ENCODE measurements at places on chromosomes 4 and X.

DNA sequence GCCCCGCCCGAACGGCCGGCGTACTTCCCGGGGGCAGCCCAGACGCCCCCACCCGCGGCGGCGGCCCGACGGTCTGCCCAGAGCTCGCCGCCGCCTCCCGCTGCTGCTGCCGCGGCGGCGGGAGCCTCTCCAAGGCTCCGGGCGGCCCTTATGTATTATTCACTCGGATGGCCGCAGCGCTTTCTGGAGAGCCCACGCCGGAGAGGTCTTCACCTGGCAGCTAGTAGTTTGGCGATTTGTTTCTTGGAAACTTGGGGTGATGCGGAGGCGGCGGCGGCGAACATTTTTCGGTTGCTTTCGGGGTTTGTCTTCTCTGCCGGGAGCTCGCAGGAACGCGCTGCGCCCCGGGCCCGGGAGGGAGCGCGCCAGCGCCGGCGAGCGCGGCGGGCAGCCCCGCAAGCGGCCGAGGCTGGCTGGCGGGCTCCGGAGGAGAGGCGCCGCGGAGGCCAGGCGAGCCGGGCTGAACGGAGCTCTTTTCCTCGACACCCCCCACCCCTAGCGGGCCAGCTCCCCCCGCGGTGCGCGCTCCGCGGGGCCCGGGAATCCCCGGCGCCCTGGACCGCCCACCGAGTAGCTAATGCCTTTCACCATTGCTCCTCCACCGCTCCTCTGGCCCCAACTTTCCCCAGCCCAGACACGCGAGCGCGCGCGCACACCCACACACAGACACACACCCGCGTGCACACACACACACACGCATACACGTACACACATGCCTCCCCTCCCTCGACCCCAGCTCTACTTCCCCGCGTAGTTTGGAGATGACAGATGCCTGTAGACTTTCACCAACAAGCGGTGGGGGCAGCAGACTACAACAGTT lies 113.5 kb downstream of the DHX15 start:
- DNase-seq: peak; percentile 42

DNA sequence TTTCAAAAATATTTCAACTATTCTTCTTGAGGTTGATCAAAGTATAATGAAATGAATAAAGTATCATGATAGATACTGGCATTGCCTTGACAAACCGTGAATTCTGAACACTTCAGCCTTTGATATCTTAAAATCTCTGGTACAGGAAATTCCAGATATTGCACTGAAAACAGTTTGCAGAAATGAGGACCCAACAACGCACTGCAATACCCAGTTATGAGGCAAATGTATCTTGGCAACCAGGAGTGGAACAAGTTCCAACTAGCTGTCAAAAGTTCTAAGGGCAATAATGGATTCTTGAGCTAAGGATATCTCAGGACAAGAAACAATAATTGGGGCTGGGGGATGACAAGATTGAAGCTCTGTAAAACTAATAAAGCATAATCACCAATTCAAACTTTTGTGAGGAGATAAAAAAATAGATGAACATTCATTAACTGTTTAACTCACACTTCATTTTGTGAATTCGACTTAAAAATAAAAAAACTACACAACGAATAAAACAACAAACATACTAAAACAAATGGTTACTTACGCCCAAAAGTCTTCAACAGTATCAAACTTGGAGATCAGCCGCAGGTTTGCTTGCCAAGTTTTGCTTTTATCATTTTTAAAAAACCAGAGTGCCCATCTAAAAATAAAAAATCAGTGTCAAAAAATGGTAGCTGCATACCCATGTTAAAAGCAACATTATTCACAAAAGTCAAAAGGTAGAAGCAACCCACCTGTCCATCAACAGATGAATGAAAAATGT lies 38.1 kb downstream of the EIF4E start:
- DNase-seq: no peak

DNA sequence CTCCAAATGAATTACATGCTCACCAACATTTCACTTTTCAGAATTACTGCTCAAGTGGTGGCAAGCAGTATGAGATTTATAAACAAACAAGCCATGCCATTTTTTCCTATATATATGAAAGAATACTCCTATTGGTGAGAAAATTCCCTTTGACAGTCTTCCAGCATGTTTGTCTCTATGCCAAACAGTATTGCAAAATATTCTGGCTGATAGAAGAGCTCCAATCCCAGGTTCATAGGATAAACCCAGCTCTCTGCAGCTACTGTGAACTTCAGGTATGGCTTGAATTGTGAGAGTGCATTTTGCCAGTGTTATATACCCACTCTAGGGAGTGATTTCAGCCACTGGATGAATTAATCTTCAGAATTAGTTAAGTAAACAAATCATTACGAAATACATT lies 108.8 kb downstream of the MAGEC2 start:
- DNase-seq: no peak

DNA sequence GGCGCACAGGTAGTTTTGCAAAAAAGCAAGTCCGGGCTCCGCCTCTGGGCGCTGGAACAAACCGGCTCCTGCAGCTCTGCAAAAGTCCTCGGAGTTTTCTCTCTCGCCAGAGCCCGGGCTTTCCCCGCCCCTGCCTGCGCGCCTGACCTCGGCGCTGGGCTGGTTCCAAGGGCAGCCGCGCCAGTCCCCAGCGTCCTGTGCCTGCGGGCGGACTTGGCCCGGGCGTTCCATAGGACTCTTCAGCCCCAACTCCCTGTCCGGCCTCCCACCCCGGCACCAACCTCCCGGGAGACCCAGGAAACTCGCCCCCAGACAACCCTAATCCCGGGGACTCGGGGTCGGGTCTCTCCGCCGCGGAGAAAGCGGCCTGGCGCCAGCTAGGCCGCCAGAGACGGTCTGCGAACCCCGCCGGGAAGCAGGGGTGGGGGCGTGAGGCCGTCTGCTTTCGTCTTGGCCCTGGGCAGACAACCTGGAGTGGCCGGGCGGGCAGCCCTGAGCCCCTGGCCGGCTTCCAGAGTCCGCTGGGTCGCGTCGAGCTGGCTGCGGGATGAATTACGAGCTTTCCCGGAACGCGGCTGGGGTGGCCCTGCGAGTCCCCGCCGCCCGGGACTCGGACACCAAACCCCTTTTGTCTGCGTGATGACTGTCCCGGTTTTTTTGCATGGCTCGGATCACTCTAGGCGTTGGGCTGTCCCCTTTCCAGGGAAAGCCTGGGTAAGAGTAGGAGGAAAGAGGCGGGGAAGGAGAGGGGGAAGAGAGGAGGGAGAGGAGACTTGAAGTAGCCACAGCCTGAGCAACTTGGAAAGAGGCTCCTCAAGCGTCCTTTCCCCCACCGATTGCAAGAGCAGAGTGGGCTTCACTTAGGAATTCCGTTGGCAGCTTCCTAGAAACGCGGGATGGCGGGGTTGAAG lies 916 bp downstream of the MXRA5 start:
- DNase-seq: no peak

GRCh38 chrX:13380211-13380610 lies 60.4 kb upstream of the ATXN3L start:
- no peak for DNase-seq
